Kidney glomerular epithelial cell (primary cell): ENCODE measurements at places on chromosomes 16 and 17.
A peak's percentile ranks its signal among the peaks of the same experiment; 100 is the strongest.

GRCh38 chr16:58107709-58108108 is 21.5 kb downstream of the CFAP20 start:
- no peak for DNase-seq

DNA sequence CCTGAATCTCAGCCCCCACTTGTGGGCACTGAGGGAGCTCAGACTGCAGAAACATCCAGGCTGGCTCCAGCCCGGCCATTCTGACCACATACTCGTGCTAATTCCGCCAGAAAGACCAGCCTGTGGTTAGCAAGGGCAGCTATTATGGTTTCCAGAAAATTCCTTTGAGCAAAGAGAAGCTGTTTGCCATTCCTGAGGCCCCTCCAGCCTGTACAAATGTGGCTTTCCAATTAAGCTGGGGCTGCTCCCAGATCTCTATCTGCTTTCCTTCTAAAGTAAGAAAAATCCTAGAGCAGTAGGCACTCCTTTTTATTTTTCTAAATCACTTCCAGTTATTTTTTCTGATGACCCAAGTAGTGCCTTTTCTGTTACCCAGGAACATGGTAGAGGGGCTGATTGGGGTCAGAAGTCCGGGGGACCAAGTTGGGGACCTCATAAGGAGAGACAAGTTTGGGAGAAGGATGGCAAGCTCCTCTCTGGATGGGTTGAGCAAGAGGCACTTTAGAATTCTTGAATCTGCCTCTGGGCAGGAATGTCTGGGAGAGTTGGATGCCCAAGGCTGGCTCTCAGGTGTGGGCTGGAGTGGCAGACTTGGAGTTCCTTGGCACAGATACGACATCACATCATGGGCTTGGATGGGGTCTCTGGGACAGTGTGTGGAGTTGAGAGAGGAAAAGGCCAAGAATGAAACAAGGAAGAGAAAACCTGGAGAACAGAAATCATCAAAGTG is 83.3 kb upstream of the TNRC6C start:
- peak; percentile 2 for DNase-seq

- no peak for DNase-seq
Measured at GRCh38 chr16:15607700-15608396, 35.1 kb downstream of the MARF1 start.

DNA sequence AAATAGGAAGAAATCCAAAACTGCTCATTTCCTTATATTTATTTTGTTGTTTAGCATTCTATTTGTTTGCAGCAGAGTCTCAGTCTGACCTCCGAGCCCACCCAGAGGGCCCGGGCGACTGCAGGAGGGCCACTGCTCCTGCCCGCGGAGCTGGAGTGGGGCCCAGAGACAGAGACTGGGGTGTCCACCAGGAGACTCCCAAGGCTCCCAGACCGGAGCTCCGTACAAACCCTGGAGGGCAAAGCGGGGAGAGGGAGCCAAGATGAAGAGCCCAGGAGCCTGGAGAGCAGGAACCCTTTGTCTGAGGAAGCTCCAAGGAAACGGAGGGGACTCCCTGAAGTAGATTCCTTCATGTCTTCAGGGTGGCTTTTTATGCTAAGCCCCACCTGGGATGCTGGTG is 57.9 kb downstream of the AXIN2 start:
- no peak for DNase-seq

GRCh38 chr17:65177901-65178300 is 40.7 kb downstream of the RGS9 start:
- DNase-seq, result peak; percentile 56

GRCh38 chr16:50265716-50266336 is 525 bp upstream of the ADCY7 start:
- DNase-seq, result no peak

DNA sequence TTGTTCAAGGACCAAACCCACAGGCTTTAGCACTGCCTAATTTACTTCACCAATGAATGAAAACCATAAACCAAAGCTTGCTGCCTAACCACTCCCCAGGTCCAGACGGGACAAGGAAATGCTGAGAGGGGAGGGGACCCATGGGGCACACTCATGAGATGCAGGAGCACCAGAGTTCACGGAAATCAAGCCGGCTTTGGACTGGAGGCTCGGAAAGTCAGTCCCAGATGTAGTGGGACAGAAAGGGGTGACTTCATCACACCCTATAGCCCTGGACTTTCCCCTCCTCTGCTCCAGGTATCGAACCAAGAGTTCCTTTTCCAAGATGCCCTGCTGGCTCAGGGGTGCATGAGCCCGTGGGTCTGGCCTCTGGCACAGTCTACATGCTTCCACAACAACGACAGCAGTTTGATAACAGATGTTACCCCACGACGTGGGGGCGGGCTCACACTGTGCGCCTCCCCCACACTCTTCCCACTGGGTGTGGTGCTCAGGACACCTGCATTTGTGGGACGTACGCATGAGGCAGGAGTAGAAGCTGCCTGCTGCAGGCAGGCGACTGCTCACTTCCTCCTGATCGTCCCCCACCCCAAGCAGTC is 63.2 kb downstream of the AMFR start:
- no peak for DNase-seq

GRCh38 chr16:26644912-26645543 is 421.7 kb upstream of the C16orf82 start:
- DNase-seq, result no peak

GRCh38 chr16:47699106-47699505 is 238.0 kb downstream of the PHKB start:
- DNase-seq, result no peak

GRCh38 chr17:10737168-10737622 is 7.4 kb upstream of the TMEM220 start:
- DNase-seq, result peak; percentile 32

GRCh38 chr16:64287655-64288528 is 834.0 kb downstream of the CDH11 start:
- no peak for DNase-seq

GRCh38 chr16:83305092-83305491 is 502.7 kb upstream of the HSBP1 start:
- DNase-seq, result peak; percentile 16

GRCh38 chr17:8803531-8804420 is 4.6 kb upstream of the MFSD6L start:
- DNase-seq, result no peak

DNA sequence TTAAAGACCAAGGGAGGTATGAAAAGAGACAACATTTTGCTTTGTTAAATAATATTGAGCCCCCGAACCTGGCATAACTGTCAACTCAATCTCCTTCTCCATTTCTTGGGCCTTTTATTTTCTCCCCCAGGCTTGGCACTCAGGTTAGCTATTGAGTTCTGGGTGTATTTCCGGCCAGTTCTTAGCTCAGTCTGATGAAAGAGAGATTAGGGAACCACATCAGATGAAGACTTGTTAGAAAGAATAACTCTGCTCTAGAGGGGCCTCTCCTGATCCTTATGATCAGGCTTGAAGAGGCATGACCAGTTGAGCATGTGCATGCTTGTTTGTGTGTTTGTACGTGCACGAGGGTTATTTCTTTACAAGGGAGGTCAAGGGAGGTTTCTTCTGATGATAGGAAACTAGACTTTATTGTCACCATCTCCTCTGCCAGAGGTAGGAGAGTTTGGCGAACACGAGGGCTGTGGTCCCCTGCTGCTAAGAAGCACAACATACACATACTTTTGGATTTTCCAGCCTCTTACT is 29.2 kb upstream of the HS3ST2 start:
- no peak for DNase-seq

DNA sequence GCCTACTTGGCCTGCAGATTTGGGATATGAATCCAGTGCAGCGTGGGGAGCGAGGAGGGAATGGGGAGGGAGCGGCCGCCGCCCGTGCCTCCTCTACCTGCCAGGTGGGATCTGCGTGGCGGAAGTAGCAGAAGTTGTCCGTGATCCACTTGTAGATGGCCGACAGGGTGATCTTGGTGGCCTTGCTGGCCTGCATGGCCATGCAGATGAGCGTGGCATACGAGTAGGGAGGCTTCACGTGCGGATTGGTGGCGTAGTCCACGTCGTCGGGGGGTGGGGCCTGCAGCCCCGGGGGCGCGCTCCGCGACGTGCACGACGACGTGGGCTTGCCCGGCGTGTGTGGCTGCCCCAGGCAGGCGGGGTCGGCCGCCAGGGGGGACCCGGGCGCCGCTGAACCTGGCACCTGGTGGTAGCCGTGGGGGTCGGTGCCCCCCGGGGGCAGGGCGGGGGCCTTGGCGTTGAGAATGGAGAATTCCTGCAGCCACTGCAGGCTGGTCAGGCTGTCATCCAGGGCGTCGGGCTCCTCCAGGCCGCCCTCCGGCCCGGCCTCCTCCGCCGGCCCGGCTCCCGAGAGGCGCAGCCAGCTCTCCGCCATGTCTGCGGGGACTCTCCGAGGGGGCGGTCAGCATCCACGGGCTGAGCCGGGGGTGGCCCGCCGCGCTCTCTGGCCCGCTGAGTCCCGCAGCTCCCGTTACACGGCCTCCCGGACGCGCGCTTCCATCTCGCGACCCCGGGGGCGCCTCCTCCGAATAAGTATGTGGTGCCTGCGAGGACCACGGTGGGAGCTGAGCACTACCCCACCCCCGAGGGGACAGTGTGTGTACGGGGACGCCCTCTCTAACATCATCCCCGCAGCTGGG is 1.0 kb downstream of the FOXJ1 start:
- DNase-seq, result no peak

GRCh38 chr16:8323153-8323552 is 267.2 kb downstream of the TMEM114 start:
- DNase-seq, result no peak

DNA sequence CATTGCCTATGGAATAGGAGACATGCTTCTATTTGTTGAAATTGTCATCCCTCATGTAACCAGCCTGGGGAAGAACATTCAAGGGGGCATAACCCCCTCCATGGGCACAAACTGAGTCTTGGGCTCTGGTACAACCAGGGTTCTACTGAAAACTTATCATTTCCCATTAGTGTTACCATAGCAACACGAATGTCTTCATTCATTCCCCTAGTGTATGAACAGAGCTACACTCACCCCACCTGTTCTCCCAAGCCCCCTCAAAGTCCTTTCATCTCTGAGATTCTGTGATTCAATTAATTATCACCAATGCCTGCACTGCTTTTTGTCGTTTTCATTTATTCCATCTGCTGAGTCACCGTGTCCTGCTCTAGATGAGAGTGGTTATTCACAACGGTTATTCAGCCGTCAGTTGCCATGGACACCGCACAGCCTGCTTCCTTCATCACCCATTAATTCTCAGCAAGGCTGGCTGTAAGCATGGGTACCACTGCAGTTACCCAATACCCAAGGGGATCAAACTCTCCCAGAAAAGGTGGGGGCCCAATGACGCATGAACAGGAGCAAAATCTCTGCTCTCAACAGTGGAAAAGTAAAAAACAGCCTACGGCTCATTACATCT is 1.6 kb upstream of the GAST start:
- DNase-seq, result peak; percentile 45

- DNase-seq, result no peak
Measured at GRCh38 chr17:46774108-46774737, 44.3 kb downstream of the WNT3 start.

- no peak for DNase-seq
Measured at GRCh38 chr17:4162321-4162720, 19.3 kb downstream of the CYB5D2 start.

DNA sequence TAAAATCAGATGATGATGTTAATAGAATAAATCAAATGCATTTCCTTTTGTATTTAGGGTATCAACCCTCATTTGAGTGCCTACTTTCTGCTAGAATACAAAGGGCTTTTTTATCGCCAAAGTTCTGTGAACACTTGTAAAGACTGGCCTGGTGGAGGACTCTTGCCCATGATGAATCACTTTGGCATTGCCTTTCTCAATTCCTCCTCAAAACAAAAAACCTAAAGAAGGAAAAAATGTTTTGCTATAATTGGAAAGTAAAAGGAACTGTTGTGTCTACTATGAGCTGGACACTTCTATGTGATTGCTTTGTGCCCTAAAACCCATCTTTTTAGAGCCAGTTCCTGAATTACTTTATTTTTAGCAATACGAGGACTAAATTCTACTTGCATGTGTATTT is 13.0 kb upstream of the DHRS11 start:
- no peak for DNase-seq

DNA sequence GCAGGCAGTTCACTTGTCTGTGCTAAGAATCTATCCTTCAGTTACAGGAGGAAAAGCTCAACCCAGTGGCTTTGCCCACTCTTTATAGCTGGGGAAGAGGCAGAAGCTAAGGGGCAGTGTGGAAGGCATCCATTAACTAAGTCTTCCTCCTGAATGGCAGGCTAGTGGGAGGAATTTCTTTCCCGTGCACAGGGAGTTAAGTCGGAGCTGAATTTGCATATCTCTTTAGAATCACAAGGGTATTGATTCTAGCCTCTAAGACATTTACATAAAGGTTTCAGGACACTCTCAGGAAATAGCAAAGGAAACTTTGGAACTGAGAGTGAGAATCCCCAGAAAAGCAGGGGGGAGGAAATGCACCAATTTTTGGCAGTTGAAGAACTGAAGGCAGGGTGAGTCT is 245.6 kb downstream of the CA10 start:
- DNase-seq, result no peak

GRCh38 chr16:3113765-3114479 is 1.5 kb downstream of the ZNF205 start:
- no peak for DNase-seq

GRCh38 chr17:49496867-49497147 is 1.7 kb downstream of the NGFR start:
- DNase-seq, result no peak

DNA sequence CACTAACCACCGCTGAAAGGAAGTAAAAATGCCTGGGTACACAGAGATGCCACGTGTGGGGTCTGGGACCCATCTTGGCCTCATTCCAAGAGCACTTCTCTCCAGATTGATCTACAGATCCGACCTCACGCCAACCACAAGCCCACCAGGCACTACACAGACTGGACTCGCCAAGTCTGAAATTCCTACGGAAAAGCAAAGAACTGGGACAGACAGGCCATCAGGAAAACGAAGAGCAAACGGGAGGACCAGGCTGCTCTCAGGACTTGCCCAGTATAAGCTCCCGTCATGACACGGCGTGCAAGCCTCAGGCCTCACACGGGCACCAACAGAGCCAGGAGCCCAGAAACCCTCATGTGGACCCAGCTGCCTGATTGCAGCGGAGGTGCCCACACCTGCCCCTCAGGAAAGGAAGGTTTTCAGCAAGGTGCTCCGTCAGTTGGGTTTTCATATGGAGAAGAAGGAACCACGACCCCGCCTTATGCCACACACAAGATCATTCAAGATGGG is 20.1 kb upstream of the C16orf95 start:
- no peak for DNase-seq

- DNase-seq, result peak; percentile 60
Measured at GRCh38 chr17:31754239-31754945, 104.7 kb downstream of the COPRS start.

DNA sequence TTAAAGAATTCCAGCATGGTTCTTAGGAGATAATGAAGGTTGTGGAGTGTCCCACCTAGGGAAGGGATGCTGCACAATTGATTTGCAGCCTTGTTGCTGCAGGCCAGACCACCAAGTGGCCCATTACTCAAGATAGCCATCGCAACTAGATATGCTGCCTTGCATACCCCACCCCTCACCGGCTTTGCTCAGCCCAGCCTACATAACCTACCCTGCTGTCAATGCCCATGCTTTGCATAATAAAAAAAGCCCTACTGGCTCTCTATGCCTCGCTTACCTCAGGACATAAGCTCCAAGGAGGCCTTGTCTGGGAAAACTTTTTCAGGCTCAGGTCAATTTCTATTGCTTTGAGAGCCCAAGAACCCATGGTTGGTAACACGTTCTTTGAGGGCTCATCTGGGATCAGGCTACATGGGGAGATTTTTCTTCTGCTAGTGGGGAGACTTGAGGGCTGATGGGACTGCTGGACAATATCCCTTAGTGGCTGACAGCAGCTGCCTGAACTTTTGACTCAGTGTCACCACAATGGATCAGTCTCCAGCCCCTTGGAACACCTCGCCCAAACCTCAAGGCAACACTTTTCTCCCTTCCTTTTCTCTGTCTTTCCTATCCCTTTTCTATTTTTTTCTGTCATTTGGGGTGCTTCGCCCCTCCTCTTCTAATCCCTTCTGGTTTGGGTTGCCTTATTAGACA is 38.3 kb downstream of the SCPEP1 start:
- no peak for DNase-seq
